ENCODE measurements at places on chromosomes 2 and 18.

DNA sequence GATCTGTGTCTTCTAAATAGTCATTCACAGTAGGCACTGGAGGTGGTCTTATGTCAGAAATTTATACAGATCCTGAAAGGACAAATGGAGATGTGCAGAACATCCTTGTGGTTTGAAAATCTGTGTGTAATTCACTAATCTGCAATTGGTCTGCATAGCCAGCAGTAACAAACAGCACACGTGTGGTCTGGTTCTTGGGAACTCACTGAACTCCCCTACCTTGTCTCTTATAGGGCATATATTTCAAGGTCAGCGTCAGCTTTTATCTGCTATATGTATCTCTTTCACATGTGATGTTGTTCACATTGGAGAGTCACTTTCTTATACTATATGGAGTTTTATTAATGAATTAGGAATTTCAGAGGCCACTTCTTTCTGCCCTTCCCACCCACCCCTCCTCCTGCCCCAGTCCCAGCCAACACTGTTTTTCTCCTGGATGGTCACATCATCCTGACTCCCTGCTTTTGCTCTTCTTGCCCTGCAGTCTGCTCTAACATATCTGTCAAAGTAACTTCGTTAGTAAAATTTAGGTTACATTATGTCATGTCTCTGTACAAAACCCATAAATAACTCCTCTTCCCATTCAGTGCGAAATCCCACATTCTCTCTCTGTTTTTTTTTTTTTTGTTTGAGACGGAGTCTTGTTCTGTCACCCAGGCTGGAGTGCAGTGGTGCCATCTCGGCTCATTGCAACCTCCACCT is 35.4 kb upstream of the CABYR start:
- DNase-seq, result no peak

- no peak for DNase-seq
Measured at GRCh38 chr2:207484444-207485391, 45.0 kb upstream of the CREB1 start.

DNA sequence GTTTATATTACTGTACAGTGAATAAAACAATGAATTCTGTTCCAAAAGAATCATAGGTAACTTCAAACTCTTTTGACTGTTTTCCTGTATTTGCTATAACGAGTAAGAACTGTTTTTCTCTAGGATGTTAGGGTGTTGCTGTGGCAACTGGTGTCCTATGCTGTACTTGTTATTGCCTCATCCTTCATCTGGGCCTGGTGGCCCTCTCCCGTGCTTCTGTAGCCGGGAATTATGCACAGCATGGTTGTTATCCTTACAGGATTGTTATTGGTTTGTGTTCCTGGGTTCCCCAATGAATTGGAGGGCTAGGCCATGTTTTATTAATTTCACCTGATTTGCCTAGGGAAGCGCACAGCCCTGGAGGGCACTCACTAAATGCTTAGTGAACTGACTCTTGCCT is 279.2 kb downstream of the PTPRM start:
- no peak for DNase-seq

DNA sequence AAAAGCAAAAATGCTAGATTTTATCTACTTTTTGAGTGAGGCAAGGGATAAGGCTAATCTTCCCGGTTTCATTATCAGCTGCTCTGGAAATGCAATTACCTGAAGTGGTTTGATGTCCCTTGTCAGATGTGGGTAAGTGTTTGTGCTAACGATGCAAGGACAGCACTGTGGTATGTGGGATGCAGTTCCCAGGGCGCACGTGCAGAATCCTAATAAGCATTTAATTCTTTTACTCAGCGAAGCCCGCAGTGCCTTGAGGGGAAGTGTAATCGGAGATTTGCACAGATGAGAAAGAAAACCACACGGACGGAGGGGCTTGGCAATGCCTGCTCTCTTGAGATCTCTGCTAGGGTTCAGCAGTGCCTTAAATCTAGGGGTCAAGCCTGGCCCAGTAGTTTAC is 108.5 kb upstream of the LYPD6 start:
- no peak for DNase-seq

GRCh38 chr18:11548916-11549551 is 60.4 kb upstream of the SLC35G4 start:
- no peak for DNase-seq

DNA sequence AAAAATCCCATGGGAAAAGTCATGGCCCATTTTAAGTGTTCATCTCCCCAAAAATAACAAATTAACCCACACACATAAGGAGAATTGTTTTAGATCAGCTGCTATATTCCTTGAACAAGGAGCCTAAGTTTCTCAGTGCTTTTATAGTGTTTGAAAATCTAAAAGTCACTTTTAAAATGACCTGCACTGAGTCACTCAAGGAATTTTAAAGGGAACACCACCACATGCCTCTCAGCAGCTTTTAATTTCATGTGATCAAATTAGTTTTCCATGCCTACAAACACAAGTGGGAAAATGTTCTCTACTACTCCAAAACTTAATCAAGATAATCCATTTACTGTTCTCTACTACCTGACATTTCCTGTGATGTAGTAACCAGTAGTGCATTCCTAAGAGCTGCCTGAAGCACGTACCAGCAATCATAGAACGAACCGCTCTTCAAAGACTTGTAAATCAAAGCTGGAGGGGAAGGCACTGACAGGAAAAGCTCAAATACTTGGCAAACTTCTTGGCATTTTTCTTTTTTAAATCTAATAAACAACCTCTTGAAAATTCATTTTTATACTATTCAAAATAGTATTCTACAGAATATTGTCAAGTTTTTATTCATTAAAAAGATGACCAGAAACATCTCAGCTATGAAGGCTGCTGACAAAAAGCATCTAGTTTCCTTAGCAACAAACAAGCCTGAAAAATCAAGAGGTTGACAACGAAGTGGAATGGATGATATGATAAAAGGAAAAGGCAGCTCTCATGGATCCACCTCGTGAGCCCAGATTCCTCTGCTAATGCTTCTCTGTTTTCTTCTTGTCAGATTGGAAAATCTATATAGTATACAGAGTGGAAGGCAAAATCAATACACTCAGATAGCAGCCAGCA is 37.2 kb downstream of the LRPPRC start:
- DNase-seq, result no peak

- DNase-seq, result no peak
Measured at GRCh38 chr2:215419113-215419512, 16.8 kb downstream of the FN1 start.

- DNase-seq, result no peak
Measured at GRCh38 chr18:48138660-48139430, 208.4 kb upstream of the SMAD2 start.

DNA sequence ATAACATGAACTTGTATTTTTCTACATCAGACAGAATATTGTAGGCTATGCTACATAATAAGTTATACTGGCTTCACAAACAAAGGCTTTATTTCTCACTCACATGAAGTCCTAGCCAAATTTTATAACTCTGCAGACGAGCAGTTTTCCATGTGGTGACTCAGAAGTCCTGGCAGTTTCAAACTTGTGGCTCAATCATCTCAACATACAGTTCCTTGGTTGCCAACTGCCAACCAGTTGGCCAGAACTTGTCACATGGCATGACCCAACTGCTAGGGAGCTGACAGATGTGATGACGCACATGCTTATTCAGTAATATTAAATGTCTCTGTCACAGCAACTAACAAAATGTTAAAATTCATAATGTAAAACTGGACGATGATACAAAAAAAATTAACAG is 63.8 kb upstream of the ZC3H15 start:
- peak; percentile 26 for DNase-seq

GRCh38 chr2:122980671-122981070 is 1044.4 kb upstream of the CNTNAP5 start:
- no peak for DNase-seq

DNA sequence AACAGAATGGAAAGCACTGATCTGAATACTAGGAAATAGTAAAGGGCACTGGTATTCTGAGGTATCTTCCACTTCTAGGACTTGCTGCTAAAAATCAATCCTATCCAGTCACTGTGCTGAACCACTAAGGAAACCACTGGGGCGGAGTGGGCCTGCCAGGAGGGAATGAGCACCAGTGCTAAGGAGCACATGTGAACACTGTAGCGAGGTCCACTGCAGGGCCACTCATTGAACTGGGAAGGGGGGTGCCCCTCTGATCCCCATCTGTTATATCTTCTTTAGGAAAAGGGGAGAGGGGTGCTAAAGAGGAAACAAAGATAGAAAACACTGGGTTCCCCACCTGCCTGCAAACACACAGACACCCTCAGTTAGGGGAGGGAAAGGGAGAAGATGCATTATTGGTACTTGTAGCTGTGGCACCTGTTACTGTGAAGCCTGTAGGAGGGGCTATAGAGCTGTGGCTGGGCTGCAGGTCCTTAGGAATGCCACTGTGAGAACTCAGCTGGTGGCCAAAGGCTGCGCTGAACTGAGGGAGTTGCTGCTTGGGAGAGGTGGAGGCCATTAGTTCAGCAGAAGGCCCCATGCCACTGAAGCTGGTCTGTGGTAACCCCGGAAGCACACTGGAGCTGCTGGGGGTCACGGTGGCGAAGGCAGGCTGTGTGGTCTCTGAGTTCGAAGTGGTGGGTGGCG is 81.8 kb downstream of the INO80D start:
- DNase-seq, result no peak

Measured in fibroblast of skin of left biceps (primary cell).